ENCODE measurements at places on chromosomes 3 and 15.

DNA sequence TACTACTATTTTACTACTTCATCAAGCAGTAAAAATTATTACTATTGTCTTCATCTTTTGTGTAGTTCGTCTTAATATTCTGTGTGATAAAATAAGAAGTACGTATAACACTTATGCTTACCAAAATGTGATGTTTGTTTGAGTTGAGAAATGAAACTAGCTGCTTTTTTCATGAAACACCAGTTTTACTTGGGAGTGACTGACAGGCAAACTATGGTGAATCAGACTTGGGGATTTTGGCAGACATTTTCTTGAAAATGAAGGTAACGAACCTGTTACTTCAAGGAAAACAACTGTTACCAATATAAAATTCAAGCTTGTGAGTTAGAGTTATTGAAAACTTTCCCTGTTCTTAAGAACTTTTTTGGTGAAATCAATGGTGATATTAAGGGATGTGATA, 10.3 kb downstream of the U2SURP start:
- no peak for DNase-seq

DNA sequence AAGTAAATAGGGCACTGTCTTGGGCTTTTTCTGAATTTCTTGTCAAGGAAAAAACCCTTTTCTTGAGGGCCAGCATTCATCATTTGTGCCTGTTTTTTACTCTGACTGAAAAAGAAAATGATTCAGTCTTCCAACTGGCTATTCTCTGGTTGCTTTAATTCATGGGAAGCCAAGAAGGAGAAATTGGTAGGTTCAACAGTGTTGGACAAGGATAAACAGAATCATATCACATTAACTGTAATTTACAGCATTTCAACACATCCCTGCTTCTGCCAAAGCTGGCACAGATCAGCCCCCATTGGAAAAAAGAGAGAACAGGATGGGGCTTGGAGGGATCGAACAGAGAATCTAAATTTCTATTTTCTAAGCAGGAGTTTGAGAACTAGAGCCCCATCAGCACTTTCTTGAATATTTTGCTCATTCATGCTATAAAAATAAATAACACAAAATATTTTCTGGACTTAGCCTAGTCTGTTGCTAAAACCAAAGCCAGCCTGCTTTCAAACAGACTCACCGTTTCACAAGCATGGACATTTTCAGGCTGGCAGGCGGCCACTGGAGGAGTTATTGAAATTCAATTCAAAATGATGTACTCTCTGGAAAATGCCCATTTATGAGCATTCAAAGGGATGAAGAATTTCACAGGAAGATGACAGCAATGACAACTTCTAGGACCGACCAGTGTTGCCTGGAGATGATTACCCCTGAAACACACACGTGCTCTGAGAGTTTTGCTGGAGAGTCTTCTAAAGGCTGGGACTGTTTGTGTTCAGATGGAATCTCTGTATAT, 181.2 kb downstream of the WNT5A start:
- no peak for DNase-seq

- DNase-seq = no peak
These were observed 65.8 kb downstream of the EXOG start for GRCh38 chr3:38561746-38562466.

DNA sequence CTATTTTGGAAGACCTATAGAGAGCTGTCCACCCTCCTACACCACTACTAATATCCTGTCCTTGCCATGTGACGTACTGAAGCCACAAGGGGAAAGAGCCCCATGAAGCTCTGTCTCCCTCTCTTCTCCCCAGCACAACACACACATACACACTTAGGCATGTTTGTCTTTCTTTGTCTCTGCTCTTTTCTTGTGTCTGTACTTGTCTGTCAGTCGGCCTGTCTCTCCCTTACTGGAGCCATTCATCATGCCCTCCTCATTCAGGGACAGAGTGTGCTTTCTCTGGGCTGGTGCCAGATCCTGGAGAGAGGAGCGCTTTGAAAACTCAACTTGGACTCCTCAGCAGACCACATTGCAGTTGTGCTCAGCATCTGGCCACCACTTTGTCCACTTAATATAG, 47.6 kb downstream of the PSMD6 start:
- DNase-seq = no peak

DNA sequence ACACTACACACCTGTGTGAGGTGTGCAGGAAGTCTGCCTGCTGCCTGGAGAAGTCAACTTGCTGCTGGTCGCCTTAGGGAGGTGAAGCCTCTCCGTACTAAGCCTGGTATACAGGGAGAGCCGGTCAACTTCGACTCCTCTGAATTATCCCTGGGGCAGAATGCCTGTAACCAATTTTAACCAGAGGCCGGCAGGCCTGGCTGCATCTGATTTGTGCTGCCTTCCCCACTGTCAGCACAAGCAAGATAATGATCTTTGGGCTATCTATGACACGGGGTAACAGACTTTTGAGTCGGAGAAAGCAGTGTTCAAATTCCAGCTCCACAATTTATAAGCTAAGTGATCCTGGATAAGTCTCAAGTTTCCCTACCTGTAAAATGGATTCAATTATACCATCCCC, 42.3 kb downstream of the MAGEF1 start:
- DNase-seq = no peak
